ENCODE measurements at places on chromosomes 1 and 21.

DNA sequence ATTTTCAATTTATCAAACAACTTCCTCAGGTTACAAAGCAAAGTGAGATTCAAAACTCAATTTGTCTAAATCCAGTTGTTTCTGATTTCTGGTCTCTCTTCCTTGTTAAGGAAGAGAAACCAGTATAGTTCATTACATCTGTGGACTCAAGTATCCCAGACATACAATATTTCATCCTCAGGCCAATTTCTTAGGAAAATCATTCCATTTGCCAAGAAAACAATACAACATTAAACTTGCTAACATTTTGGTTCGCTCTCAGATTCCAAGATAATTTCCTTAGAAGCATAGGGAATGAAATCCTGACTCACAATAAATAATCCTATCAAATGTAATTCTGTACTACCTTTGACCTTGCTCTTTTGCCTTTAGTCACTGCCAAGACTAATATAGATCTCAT is 11.2 kb upstream of the TTLL7 start:
- DNase-seq = no peak

- no peak for DNase-seq
These were observed 467.4 kb upstream of the VAMP3 start for GRCh38 chr1:7303554-7304317.

DNA sequence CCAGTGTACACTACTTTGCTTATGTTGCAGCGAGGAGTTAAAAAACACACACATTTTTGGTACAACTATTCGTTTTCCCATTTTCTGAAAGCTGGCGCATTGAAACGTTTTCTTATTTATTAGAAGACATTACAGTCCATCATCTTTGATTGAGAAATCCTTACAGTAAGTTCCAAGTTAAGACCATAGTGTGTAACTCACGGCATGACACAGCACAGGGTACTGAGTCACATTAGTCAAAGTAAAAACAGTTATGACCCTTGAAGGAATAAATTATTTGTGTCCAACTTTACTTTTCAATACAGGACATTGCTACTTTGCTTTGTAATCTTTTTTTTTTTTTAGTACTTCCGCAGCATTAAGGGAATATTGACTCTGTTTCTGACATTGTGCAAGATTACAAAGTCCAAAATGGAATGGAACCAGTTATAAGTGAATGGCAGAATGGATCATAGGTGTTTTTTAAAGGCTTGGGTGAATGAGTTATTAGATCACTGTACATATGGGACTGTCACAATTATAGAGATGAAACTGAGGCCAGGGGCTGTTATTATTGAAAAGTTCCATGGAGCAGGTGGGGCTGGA is 11.7 kb downstream of the PTGFRN start:
- no peak for DNase-seq

DNA sequence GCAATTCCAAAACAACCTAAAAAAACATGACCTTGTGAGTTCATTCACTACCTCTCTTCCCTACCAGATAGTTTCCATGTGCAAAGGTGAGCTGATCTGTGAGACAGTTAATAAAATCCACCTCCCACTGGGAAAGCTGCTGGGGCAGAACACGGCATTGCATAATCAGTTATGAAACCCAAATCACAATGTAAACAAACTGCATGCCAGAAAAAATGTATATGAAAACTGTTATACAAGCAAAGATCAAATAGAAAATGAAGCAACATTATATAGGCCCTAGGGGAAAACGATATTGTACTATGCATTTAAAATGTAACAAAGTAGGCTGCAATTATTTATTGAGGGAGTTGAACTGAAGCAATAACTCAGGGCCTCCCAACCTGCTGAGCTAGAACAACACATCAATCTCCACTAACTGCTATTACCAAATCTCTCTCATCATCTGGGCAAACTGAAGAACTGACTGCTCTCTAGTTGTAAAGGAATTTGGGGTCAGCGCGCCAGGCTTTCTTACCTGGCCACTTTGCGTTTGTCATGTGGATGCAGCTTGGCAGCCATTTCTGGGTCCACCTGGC is 31.0 kb downstream of the TRIT1 start:
- DNase-seq = no peak

- no peak for DNase-seq
These were observed 243.6 kb upstream of the DMRTA2 start for GRCh38 chr1:50666849-50667248.

- no peak for DNase-seq
These were observed 22.0 kb upstream of the BCAR3 start for GRCh38 chr1:93703643-93704042.

DNA sequence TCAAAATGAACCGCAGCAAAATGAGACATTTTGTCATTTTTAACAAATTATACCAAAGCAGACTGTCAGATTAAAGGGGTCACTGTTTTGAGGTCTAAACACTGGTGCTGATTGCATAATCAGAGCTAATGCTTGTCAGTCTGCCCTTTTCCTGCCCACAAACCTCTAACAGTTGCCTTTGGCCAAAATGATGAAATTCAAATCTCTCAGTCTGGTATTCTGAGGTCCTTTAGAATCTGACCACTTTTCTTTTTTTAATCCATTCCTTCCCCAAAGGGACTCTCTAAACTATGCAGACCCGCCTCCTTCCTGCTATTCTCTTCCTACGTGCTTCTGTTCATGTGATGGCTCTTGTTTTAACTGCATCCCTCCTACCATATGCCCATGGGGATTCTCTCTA is 145.2 kb upstream of the SPATA6 start:
- DNase-seq = no peak

GRCh38 chr1:161216945-161217712 is 2.0 kb downstream of the FCER1G start:
- no peak for DNase-seq

DNA sequence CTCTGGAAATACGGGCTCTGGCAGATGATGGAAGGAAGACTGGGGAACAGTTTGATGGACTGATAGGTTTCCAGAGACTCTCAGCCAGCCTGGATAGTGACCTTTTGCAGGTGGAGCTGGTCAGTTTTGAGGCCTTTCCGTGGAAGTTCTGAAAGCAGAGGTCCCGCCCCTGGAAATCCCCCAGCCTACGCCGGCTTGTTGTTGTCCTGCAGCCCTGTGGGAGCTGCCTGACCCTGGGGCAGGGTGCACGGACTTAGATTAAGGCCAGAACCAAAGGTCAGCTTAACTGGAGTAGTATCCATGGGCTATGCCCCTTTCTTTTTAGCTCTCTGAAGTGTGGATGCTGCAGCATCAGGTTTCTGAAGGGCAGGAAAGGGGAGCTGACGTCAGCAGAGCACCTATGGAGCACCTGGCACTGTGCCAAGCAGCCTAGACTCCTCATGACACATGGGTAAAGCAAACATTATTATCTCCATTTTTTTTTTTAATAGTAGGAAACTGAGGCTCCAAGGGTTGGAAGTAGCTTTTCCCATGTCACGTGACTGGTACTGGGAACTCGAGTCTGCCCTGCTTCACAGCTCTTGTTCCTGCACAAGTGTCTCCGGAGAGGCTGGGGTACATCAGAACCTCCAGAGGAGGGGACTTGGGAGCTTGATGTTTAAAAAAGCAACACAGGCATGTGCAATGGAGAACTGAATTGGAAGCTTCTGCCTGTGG is 38.5 kb downstream of the IER5 start:
- no peak for DNase-seq

DNA sequence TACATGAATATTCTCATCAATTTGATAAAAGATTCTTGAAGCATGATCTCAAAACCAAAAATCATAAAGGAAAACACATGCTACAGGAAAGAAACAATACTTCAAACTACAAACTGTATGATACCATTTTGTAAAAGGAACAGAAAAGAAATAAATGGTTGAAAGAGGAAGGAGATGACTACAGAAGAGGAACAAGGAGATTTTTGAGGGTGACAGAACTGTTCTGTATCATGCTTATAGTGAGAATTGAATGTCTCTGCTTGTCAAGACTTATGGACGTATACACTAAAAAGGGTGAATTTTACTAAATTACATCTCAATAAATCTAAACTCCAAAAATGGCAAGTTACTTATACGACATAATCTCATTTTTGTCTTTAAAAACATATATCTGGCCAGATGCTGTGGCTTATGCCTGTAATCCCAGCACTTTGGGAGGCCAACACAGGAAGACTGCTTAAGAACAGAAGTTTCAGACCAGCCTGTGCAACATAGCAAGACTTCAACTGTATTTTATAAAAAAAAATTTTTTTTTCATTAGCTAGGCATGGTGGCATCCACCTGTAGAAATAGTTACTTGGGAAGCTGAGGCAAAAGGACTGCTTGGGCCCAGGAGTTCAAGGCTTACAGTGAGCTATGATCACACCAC is 125.4 kb downstream of the EIF4G3 start:
- no peak for DNase-seq

DNA sequence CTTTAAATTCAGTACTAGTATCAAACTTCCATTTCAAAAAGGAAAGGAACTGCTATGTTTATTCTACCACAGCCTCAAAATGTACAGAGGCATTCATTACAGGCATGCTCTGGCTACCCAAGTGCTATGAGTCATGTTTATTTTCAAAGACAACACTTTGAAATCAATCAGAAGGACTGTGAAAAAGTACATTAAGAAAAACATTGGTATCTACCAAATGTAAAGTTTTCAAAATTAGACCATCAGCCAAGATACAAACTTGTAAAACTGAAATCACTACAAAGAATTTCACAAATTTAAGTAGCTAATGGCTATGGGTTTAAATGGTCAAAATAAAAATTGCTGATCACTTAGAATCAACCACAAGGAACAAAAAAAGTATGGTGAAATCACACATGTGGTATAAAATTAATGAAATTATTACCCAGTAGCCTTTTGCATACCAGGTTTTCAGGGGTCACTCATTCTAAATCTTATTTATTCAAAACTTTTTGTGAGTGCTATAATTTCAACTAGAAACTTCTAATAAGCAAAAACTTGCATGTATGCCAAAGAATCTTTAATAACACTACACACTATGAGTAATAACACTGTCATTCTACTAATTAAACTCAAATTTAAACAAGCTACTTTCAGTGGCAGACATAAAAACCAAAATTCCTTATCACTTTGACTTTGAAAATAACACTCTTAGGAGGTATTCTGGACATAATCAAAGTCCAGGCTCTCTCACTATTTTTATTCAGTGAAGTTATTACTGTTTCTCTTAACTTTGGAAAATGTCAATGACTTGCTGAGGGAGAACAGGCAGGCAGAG is 49.2 kb downstream of the ENAH start:
- DNase-seq = no peak

- DNase-seq = no peak
These were observed 51.3 kb upstream of the LRRN2 start for GRCh38 chr1:204736836-204737235.
